ENCODE measurements at places on chromosomes 11 and 22.

- DNase-seq: no peak
Observed at GRCh38 chr11:61027141-61027840, 55.8 kb downstream of the CD6 start.

DNA sequence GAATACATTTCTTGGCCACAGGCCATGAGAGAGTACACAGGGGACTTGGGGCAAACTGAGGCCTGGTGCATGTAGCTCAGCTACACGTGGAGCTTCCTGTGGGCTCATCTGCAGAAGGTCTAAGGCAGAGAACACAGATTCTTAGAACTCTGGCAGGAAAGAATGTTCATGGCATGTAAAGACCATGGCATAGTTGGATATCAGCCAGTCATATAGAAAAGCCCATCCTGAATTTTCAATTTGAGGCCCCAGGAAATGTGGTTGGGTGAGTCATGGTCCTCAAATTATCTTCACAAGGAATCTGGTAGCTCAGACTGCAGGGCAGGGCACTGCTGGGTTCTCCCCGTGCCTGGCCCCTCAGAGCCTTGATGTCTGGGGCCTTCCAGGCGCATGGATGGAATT lies 13.7 kb upstream of the ST3GAL4 start:
- DNase-seq: no peak

- peak; percentile 81 for DNase-seq
Observed at GRCh38 chr22:39980596-39980995, 14.2 kb upstream of the FAM83F start.

DNA sequence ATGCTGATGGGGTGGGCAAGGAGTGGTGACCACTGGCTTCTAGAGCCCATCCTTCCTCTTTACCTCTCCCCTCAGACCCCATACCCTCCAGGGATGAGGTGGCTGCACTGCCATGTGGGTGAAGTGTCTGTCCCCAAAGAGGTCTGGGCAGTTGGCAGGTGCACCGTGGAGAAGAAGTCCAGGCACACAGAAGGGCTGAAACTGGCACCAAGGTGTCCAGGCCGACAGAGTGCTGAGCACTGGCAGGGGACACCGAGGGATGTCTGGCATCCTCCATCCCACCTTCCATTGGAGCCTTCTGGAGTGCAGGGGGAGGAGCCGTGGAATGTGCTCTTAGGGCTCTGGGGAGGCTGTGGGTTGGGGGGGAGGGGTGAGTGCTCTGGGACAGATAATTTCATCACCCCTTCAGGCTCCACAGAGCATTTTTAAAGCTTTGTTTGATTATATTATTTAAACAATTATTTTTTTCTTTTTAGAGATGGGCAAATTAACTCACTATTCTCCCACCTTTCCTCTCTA lies 37.9 kb downstream of the PKNOX2 start:
- no peak for DNase-seq

DNA sequence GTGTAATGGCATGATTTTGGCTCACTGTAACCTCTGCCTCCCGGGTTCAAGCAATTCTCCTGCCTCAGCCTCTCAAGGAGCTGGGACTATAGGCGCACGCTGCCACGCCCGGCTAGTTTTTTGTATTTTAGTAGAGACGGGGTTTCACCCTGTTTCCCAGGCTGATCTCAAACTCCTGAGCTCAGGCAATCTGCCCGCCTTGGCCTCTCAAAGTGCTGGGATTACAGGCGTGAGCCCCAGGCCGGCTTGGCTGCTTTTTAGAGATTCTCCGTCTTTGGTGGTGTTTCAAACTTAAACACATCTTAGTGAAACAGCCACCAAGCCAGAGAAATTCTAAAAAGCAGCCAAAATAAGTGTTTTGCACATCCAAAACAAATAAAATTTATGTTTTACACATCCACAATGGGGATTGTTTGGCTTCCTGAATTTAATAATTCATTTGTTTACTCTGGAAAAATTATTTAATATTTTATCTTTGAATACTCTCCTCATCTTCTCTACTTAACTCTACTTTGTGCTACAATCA lies 18.4 kb downstream of the BCL2L13 start:
- no peak for DNase-seq

Measured in NCI-H82 (cell line).